ENCODE measurements at places on chromosomes 12 and 14.

DNA sequence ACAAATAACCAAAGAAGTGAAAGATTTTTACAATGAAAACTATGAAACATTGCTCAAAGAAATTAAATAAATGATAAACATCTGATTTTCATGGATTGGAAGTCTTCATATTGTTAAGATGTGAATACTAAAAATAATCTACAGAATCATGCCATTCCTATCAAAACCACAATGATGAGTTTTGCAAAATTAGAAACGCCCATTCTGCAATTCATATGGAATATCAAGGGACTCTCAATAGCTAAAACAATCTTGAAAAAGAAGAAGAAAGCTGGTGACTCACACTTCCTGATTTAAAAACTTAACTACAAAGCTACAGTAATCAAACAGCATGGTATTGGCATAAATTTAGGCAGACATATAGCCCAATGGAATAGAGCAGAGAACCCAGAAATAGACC, 40.2 kb upstream of the CCT2 start:
- no peak for DNase-seq

DNA sequence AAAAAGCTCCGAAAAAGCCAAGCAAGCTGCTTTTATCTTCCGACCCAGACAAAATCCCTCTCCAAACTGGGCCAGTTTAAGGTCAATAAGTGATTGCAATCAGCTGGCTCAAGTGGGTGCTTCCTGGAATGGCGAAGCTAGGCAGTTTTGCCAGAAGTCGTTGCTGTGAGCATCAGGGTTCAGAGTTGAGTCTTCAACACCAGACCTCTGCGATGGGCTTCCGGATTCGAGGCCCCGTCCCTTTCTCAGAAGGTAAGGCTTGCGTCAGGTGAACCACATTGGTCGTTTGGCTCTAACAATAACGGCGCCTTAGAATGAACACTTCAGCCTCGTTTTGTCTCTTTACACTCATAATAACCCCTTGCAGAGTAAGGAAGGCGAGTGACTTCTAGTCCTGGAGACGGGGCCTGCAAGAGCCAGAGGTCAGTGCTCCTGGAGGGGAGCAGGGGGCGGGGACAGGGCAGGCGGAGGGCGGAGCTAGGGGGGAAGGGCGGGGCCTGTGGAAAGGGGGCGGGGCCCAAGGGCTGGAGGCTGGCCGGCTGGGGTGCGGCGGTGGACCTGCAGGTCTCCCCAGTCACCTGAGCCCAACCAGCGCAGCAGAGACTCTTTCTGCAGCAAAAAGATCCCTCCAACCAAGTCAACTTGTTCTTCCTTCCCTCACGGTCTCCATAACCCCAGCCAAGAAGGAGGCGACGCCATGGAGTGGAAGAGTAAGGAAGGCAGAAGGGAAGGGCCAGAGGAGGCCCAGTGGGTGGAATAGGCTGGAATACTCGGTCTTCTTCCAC, 34.0 kb upstream of the NFYB start:
- no peak for DNase-seq

DNA sequence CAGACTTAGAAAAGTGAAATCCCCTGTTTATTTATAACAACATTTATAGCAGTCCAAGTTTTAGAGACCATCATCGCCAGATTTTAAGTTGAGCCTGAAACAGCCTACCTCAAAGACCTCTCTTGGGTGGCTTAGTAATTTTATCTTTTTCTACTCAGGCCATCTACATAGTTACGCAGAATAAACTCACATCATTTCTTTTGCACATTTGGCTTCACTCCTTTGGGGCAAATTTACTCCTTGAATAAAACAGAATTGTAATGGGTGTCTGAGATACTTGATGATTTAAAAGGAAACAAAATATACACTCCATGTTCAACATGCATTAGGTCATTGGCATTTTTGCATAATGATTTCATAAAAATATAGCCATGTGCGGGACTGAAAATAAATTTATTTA, 104.7 kb upstream of the TSPAN8 start:
- no peak for DNase-seq

DNA sequence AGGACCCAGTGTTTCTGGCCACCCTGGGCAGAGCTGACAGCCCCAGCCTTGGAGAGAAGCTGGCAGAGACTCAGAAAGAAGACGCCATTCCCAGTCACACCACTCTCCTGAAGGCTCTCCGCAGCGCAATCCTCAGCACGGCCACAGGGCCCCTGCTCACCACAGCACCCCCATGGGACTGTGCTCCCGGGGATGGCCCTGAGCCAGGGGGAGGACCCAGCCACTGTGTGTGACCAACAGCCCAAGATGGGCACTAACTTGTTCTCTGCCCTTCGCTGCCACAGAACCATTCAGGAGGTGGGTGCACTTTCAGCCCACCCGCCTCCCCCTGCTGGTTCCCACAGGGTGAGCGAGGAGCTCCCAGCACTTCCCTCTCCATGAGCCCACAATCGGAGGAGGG, 57.1 kb downstream of the CCNK start:
- DNase-seq, result no peak

DNA sequence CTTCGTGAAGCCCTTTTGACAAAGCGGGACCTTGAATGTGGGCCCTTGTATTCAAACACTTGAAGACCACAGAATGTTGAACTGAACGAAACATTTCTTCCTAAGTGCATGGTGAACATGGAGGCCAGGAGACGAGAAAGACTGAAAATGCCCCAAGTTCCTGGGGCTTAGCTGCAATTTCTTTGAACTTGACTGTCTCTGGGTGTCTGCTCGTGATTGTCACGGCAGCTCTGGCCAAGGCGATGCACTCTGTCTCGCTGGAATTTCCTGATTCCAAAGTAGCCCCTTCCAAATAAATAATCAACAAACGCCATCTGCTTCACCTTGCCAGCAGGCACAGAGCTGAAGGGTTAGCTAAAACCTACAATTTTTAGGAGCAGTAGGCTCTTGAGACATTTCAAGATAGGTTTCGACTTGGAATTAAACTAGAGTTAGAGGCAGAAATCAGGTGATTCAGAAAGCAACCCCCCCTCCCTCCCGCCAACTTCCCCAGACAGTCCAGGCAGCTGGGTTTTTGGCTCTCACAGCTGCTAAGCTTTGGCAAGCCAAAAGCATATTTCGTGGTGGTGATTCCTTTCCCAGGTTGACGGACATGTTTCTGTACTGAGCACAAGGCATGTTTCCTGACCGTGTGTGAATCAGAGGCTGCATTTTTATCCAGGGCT, 13.5 kb upstream of the IRF2BPL start:
- DNase-seq, result no peak

DNA sequence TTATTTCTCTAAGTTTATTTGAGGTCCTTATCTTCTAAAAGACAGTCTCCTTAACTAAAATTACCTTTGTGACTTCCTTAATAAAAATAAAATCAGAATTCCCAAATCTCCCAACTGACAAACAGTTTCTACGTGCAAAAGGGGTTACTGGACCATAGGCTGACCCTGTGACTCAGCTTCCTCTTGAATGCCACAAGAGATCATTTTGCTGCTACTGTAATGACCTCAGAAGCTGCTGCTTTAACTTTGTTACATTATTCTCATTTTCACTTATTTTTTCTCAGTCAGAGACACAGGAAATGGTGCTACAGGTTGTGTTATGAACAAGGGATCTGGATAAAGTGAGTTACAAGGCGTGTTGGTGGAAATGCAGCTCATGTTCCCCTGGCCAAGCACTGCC, 132.2 kb upstream of the TMTC2 start:
- no peak for DNase-seq

- no peak for DNase-seq
Measured at GRCh38 chr12:113857371-113857770, 108.8 kb downstream of the RBM19 start.

DNA sequence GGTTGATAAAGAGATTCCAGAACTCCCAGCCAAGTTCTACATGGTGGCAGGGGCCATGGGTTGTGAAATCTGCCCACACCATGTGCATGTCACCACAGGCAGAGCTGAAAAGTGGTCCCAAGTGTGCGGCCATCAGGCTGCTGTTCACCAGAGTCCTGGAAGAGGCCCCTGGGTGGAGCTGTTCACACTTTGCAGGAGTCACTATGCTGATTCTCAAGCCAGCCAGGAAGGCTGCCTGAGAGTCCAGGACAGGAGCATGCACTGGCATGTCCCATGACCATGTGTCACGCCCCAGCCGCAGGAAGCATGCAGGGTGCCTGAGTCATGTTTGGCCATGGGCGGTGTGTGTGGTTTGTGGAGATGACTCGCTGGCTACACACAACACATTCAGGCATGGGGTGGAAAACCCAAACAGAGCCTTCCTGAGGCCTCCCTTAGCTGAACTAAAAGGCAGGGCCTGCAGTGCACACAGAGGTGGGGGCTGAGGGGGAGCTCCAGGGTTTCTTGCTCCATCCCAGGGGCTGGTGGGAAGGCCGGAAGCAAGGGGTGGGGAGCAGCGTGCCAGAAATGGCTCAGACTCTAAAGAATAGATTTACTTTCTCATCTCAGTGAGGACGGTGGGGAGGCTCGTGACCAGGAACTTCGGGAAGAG, 19.4 kb downstream of the ABCB9 start:
- DNase-seq, result no peak

GRCh38 chr14:70380824-70381223, 21.3 kb upstream of the COX16 start:
- DNase-seq, result no peak

All from amygdala (tissue), 56 donors.